ENCODE measurements at places on chromosomes 2 and 18.

DNA sequence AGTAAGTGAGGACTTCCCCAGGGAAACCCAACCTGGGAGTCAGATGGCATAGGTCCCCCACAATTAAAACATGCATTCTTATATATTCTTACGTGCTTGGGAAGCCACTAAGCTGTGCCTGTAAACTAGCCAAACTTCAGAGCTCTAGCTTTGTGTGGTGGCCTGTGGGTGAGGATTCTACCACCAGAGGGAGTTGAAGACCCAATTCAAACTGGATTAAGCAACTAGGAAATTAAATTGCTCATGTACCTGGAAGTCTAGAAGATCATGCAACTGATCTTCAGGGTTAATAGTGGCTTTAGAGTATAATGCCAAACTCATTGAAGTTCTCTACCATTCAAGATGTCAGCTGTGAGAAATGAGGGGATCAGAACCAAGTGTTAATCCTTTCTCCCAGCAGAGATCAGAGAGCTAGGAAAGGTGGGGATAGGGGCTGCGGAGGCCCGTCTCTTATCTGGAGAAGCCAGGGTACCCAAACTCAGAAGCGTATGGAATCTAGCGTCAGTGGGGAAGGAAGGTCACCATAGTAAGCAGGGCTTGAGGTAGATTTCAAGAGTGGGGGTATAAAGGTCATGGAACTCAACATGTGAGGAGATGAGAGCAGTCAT, 53.2 kb upstream of the CCDC85A start:
- peak; percentile 3 for DNase-seq

- no peak for DNase-seq
These were observed 76.0 kb downstream of the EMX1 start for GRCh38 chr2:72993147-72993932.

- DNase-seq: no peak
These were observed 26.1 kb downstream of the KIF5C start for GRCh38 chr2:148901142-148901541.

DNA sequence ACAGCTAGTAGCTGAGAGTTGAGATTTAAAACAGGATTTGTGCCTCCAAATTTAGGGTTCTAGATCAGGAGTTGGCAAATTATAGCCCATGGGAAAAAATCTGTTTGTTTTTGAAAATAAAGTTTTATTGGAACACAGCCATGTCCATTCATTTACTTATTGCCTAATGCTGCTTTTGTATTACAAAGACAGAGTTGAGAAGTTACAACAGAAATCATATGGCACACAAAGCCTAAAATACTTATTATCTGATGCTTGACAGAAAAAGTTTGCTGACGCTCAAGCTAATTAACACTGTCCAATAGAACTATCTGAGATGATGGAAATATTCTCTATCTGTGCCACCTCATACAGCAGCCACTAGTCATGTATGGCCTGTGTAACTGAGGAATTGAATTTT, 229.1 kb upstream of the RASGRP3 start:
- DNase-seq: no peak

DNA sequence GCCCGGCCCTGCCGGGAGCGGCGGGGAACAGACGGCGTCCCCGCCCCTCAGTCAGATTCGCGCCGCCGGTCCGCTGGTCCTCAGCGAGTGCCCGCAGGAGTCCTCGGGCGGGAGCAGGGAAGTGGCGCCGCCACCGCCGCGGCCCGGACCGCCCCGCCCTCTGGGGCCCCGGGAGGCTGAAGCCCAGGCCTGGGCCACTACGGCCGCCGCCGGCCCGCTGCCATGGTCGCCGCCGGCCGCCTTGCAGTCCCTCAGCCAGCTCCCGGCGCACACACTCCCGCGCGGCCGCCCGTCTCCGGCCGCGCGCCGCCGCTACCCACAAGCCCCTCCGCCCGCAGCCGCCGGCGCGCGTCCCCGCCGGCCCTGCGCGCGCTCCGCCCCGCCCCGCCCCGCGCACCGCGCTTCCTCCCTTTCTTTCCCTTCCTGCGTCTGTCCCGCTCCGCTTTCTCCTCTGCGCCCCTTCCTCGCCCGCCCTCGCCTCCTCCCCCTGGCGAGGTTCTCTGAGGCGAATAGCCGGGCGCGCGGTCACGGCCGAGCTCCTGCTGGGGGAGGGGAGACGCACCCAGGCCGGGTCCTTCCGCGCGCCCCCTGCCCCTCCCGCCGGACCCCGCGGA, at the start of gene ROCK2:
Gene ROCK2 (minus strand): TSS at position 295 of the 614 bp plus-strand sequence. CDS start 500 bp downstream, outside the sequence.
- DNase-seq: peak; percentile 35

DNA sequence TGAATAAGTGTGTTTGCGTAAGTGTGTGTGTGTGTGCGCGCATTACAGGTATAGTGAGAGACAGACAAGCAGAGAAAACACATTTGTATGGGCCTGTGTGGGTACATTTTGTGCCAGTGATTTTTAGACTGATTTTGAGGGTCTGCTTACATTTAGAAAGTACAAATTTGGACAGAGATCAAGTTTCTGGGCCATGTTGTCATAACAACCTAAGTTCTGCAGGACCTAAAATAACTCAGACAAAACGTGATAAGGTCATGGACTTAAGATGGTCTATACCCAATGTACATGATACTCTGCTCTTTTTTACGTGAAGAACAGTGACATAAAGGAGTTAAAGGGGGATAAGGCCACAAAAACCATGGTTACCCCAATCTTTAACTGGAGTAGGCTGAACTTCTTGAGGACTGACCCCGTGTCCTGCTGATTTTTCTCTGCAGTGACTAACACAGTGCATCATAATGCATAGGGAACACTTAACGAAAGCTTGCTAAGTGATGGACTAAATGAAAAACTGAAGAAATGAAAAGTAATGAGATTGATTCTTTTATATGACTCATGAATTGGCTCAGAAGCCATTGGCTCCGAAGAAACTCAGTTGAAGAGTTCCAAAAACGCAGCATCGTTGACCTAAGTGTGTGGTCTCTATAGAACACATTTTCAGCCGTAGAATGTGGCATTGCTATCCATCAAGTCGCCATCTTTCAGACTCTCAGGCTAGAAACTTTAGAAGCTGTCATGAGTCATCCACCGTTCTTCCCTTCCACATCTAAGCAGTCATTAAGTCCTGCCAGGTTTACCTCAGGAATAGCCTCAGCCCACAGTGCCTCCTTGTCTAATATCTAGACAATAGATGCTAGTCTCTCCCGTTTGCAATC, 61.6 kb upstream of the NCOA1 start:
- DNase-seq: no peak

DNA sequence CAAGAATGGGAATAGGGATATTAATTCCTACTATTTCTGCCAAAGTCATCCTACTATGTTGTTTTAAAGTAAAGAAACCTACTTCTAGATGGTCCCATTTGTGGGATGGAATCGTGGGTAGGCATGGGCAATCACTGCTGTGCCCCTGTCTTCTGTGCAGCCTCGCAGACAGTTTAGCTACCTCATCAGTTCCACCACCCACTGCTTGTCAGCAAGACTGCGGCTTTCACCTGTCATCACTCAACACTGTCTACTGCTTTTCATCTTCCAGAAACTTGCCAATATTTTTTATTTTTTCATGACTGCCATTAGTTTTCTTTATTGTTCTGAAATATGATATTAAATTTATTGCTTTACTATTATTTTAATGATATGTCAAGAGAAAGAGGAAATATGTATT, 368.1 kb upstream of the KYNU start:
- DNase-seq: no peak

- DNase-seq: no peak
These were observed 88.5 kb downstream of the FIGN start for GRCh38 chr2:163647300-163647699.

- DNase-seq: no peak
These were observed 872.0 kb upstream of the CNTNAP5 start for GRCh38 chr2:123153041-123153440.

- no peak for DNase-seq
These were observed 3.7 kb upstream of the SPEG start for GRCh38 chr2:219430633-219431615.

DNA sequence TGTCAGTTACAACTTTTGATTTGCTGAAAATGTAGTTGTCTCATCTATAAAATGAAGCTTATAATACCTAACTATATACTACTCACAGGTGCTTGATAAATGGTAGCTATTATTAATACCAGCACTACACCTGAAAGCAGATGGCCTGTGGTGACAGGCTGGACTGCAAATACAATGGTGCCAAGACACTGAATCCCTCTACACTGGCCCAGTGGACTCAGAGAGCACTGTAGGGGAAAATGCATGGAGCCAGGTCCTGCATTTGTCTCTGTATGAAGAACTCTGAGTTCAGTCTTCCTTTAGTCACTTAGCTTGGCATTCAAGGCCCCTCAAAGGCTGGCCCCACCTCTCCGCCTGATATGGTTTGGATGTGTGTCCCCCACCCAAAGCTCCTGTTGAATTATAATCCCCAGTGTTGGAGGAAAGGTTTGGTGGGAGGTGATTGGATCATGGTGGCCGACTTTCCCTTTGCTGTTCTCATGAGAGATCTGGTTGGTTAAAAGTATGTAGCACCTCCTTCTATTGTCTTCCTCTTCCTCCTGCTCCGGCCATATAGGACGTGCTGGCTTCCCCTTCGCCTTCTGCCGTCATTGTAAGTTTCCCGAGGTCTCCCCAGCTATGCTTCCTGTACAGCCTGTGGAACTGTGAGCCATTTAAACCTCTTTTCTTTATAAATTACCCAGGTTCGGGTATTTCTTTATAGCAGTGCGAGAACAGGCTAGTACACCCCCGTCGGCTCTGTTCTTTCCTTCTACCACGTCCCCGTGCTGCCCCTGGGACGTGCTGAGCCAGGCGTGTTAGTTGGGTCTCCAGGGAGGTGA, 11.1 kb upstream of the NTSR2 start:
- DNase-seq: no peak

- DNase-seq: no peak
These were observed 118.7 kb downstream of the VAPA start for GRCh38 chr18:10032331-10033015.

DNA sequence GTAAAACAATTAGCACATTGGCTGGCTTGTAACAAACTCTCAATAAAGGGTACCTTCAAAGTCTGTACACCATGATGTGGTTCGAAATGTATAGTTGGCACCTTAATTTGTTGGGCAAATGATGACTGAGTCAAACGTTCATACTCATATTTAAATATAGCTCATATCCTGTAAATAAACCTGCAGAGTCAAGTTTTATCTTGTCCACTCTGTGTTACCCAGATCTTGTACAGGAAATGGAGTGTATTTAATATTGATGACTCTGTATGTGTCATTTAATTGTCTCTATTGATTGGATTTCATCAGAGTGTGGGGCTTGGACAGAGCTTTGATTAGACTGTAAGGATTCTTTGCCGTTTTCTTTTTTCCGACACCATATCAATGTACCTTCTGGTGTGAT, 805.6 kb upstream of the ZEB2 start:
- no peak for DNase-seq

DNA sequence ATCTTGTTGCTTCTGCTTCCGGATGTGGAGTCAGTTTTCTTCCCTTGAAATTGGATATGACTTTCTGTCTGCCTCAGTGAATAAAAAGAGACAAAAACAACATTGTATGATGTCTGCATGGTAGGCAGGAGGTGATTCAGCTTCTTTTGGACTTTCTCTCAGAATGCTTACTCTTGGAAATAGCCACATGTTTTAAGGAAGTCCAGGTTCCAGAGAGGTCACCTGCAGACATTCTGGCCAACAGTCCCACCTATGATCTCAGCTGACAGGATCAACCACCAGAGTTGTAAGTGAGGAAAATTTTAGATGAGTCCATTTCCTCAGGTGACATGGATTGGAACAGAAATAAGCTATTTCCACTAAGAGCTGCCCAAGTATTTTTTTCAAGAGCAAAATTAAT, 508.7 kb upstream of the FAM98A start:
- no peak for DNase-seq

- DNase-seq: no peak
These were observed 12.7 kb upstream of the CDH2 start for GRCh38 chr18:28189400-28190239.
